ENCODE measurements at places on chromosomes 3 and 15.

- DNase-seq, result no peak
- no peak overlapping the region for H3K27ac ChIP-seq
- H3K4me1 ChIP-seq, result no peaks in the 10 kb centered on the region
- H3K36me3 ChIP-seq, result no peaks in the 10 kb centered on the region
- no peak overlapping the region for H3K4me3 ChIP-seq
Measured at GRCh38 chr3:153458881-153459280, 296.9 kb downstream of the RAP2B start.

- H3K36me3 ChIP-seq, result no peaks in the 10 kb centered on the region
- H3K27me3 ChIP-seq, result no peaks in the 10 kb centered on the region
- H3K27ac ChIP-seq, result peak overlapping the region; percentile 78
- peak; percentile 16 for DNase-seq
Measured at GRCh38 chr15:49045751-49046219, 461 bp downstream of the SECISBP2L start.

DNA sequence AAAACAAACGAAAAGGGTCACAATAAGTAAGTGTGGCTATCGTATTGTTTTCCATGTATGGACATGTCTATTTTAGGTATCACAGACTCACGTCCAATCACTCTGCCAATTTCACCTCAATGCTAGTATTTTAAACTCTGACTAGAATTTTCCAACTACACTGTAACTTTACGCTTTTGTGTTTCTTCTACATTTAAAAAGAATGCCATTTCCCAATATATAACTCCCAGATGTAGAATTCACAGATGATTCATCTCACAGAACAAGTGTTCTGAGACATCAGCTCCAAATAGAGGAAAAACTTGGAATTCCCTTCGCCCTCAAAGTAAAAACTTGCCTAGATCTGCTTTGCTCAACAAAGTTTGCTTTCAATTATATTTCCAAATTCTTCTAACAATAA, 14.2 kb downstream of the LRIG1 start:
- no peaks in the 10 kb centered on the region for H3K27me3 ChIP-seq
- peaks cover 17% of the 10 kb centered on the region for H3K4me1 ChIP-seq
- no peaks in the 10 kb centered on the region for H3K36me3 ChIP-seq
- no peak for DNase-seq

DNA sequence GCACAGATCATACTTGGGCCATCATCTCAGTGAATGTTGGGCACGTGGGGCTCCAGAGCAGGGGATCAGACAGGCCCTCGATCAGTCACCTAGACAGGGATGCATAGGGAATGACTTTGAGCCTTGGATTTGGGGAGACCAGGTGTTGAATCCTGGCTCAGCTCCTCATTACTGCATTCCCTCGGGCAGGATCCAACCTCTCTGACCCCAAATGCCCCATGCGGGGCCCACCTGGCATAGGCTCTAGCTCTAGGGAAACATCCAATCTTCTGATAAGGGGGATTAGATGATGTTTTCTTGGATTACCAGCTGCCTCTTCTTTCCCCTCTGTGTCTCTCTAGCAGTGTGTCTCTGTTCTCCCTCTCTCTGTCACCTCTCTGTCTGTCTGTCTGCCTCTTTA, 22.7 kb downstream of the LOXL1 start:
- peaks cover 8% of the 10 kb centered on the region for H3K4me1 ChIP-seq
- no peak overlapping the region for H3K27ac ChIP-seq
- H3K4me3 ChIP-seq, result no peak overlapping the region
- H3K27me3 ChIP-seq, result no peaks in the 10 kb centered on the region
